ENCODE measurements at places on chromosomes 4 and X.

DNA sequence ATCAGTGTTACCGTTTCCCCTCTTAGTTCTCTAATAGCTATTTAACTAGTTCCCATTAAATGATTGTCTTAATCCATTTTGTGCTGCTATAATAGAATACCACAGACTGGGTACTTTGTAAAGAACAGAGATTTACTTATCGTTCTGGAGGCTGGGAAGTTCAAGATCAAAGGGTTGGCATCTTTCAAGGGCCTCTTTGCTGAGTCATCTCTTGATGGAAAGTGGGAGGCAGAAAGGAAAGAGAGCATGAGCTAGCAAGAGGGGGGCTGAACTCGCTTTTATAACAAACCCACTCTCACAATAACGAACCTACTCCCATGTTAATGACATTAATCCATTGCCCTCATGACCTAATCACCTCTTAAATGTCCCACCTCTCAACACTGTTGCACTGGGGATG lies 17.4 kb upstream of the NKX3-2 start:
- DNase-seq = no peak

GRCh38 chr4:60195256-60195655 lies 1004.9 kb upstream of the ADGRL3 start:
- no peak for DNase-seq

DNA sequence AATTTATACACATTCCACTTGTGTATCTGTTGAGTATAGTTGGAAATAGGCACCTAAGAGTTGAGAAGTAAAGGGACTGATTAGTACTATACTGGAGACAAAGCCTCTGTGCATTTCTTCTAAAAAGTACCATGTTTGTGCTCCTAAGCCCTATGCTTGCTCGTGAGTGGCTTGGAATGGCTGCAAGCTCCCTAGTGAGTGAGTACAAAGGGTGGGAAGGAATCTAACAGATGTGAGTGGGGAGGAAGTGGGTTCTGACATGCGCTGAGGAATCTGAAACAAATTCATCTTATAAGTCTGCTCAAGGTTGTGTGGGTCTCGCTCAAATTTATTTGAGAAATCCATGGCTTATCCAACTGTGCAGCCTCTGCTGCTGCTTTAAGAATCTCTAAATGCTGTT lies 13.3 kb downstream of the SPCS3 start:
- no peak for DNase-seq

DNA sequence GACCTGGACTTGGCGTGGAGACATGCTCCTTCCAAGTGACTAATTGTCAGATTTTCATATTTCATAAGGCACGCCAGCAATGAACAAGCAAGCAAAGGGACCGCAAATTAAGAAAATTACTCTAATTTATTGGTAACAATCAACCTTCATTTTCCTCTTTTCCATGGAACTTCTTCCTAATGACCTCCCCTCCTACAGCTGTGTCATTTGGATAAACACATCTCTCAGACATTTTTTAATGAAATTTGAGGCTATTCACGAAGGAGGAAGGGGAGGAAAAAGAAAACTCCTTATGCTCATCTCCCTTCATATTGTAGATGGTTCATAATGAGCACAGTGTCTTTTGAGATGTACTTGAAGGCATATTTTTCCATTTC lies 38.6 kb upstream of the TLR3 start:
- DNase-seq = no peak

GRCh38 chr4:128863312-128864075 lies 54.0 kb downstream of the JADE1 start:
- DNase-seq = peak; percentile 39

All from activated effector memory CD4-positive, alpha-beta T cell treated with Interleukin-2 at 50 U/mL for 16 hours (primary cell).